ENCODE measurements at places on chromosomes 7 and 10.

GRCh38 chr10:69348816-69349541 lies 67.7 kb downstream of the TACR2 start:
- DNase-seq: no peak

- DNase-seq: no peak
Measured at GRCh38 chr7:45203459-45203858, 45.9 kb downstream of the RAMP3 start.

DNA sequence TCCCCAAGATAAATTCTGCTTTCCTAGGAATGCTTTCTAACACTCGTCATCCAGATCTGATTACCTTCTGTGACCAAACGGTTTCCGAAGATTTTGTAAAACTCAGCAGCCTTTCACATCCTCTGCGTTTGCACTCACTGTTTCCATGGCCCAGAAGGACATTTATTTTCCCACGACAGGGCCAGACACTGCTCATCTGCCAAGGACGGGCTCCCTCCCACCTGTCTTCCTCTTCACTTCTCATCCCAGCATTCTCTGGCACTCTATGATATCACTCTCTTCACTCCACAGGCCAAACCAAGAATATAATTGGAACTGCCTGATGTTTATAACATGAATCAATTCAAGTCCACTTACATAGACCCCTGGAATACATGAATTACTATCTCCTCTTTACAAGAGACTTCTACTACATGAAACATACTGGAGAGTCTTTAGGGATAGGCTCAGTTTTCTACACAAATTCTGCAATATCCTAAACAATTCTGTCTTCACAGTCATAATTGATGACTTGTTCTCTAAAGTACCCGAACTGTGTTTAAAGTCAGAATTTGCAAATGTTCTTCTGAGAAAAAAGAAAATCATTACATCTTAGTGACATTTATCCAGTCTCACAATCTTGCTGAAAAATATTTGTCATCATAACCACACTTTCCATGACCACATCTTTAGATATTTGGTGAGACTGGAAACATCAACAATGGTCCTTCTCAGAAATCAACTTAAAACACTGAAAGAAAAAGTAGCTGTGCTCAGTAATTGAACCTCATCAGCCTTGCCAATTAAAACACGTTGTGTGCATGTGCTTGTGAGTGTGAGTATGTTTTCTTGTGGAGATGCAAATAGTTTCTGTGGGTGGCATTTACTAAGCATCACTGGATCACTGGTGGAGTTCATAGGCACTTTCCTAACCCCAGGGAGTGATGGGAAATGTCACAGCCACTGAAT lies 79.5 kb upstream of the PRSS58 start:
- DNase-seq: no peak

DNA sequence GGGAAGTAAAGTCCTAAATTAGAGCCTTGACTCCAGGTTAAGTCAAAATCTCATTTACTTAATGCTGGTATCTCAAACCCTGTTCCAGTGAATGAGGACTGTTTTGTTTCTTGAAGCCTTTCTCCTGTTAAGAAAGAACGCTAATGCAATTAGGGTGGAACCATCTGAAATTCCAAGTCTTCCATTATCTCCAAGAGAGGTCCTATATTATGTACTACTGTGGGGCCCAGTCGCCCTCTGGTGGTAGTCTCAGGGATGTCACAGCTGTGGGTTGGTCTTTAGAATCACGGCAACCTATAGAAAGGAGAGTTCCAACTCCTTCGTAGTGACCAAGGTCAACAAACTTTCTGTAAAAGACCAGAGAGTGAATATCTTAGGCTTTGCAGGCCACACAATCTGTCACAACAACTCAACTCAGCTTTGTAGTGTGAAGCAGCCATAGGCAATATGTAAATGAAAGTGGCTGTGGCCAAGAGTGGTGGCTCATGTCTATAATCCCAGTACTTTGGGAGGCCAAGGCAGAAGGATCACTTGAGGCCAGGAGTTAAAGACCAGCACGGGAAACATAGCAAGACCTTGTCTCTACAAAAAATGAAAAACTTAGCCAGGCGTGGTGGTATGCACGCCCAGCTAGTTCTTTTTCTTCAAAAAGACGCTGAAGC lies 9.3 kb downstream of the RPP38 start:
- DNase-seq: peak; percentile 70

DNA sequence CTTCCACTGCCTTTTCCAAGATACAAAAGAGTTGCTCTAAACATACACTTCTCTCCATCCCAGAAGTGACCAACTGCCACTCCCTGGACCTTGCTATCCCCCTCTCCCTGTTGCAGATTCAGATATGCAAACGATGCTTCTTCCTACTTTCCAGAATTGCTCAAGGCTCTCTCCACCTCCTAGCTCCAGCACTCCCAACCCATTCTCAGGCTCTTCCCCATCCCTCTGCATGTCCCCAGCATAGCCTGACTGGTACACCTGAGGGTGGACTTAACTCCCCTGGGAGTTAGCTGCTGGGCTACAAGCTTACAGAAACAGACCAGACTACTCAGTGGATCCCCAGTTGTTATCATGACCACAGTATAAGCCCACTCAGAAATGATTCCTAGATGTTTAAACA lies 27.6 kb downstream of the MKRN1 start:
- DNase-seq: no peak

- DNase-seq: no peak
Measured at GRCh38 chr7:69259445-69259844, 338.8 kb upstream of the AUTS2 start.

GRCh38 chr7:106620676-106621075 lies 40.3 kb downstream of the CCDC71L start:
- no peak for DNase-seq

DNA sequence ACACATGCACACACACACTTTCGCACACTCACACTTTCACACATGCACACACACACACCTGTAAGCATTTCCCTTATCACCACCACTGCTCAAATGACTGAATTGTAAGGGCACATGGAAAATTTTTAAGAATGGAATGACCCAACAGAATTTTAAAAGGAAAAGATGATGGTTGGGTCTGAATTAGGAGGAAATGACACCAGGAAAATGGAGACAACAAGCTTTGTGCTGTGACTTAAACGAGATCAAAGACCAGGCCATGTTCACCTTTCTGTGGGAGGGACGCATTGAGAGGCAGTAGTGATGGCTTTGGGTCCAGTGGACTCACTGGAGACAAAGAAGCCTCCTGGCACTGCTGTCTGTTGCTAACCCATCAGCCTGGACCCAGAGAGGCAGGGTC lies 16.7 kb upstream of the C10orf71 start:
- DNase-seq: no peak

GRCh38 chr7:104908636-104909035 lies 105.4 kb upstream of the KMT2E start:
- no peak for DNase-seq

GRCh38 chr7:54769203-54769602 lies 10.2 kb upstream of the SEC61G start:
- DNase-seq: no peak

DNA sequence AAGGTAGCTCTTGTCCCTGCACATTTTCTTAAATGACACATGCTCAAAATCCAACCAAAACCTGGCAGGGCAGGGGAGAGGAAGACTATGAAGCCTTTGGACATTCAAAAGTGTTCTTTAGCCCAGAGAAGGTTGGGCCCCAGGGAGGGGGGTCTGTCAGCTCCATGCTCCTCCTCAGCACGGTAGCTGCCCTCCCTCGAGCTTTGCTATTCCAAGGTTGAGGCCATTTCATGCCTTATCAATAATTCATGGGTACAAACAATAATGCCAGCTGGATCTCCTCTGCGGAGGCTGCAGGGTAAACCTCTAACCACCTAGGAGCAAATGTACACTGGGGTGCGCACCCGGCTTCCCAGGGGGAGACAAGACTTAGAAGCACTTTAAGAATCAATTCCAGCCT lies 61.5 kb downstream of the SLIT1 start:
- DNase-seq: no peak

DNA sequence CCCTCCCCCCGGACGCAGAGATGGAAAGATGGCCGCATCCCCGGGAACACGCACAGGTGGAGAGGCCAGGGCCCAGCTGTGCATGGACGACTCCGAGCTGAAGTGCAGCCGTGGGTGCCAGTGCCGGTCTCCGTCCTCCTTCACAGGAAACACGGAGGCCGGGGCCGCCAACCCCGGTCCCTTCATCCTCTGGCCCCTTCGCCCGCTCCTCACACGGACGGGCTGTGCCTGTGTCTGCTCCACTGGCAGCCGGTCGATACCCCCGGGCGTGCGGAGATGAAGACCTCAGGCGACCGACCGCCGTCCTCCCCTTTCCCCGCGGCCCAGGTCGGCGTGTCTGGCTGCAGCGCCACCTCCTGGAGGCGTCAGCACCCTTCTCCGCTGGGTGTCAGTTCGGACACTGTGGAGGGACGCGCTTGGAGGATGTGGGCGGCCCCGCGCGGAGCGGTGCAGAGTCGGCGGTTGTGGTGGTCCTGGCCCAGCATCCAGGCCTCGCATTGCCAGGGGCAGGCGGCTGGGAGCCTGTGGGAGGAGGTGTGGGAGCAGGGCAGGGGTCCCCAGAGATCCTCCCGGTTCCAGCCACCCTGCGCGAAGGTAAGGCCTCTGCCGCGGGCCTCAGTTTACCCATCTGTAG lies 9.9 kb downstream of the ZNF511 start:
- peak; percentile 72 for DNase-seq

DNA sequence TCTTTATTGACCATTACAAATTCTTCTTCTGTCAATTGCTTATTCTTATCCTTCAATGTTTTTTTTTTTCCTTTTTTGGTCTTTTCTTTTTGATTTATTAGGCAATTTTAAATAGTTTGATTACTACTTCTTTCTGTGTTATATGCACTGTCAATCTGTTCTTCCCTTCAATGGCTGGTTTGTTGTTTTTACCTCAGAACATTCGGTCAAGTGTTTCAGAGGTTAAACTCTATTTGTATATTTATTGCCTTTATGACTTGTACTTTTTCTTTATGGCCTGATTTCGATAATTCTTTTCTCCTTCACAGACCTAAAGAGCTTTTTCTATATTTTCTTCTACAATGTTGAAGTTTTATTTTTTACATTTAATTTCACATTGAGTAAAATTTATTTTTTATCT lies 171.5 kb upstream of the AKR1E2 start:
- DNase-seq: no peak

DNA sequence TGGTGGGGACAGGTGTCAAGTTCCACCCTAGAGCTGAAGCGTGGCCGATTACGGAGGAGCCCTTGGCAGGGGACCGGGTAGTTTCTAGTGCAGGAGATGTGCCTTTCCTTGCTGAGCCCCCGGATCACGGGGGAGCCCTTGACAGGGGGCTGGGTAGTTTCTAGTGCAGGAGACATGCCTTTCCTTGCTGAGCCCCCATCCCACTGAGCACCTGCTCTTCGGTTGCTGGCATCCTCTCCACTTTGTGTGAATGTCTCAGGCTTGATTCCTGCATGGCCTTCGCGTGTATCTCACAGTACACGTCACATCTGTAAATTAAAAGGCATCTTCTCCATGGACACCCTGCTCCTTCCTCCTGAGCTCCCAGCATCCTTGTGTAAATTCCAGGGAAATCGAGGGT lies 263.5 kb downstream of the ADARB2 start:
- no peak for DNase-seq

- no peak for DNase-seq
Measured at GRCh38 chr10:3741688-3742461, 43.1 kb downstream of the KLF6 start.

DNA sequence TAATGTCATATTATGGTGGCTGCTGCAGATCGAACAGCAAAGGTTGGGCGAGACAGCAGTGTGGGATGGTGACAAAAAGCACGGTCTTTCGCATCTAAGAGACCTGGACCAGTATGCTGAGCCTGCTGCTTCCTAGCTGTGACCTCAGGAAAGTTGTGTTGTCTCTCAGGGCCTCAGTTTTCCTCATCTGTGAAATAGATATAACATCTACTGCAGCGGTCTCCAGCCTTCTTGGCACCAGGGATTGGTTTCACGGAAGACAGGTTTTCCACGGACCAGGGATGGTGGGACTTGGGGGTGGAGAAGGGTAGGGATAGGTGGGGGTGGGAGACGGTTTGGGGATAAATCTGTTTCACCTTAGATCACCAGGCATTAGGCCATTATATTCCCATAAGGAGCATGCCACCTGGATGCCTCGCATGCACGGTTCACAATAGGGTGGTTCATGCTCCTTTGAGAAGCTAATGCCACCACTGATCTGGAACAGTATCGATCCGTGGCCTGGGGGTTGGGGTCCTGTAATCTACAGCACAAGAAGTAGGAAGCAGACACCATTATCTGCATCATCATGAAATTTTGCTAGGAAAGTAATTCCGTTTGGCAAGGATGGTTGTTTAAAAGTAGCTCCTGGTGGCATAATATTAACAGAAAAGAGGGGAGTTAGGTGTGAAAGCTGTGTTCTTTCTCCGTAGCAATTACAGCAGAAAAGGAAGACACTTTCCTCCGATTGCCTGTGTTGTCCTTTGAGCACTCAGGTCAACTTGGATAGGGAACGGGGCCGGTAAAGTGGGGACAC lies 10.8 kb downstream of the KLF6 start:
- no peak for DNase-seq

- no peak for DNase-seq
Measured at GRCh38 chr7:58086871-58087535, 637.0 kb downstream of the ZNF716 start.

GRCh38 chr7:43768201-43768886 lies 9.9 kb downstream of the BLVRA start:
- DNase-seq: no peak

GRCh38 chr7:36764929-36765328 lies 40.6 kb upstream of the AOAH start:
- no peak for DNase-seq

GRCh38 chr7:122546496-122546895 lies 152.4 kb downstream of the RNF133 start:
- DNase-seq: no peak

- DNase-seq: no peak
Measured at GRCh38 chr7:57403601-57404342, 46.2 kb upstream of the ZNF716 start.

- no peak for DNase-seq
Measured at GRCh38 chr10:97034301-97034700, 151.5 kb downstream of the SLIT1 start.

- no peak for DNase-seq
Measured at GRCh38 chr7:5284304-5285281, 1.9 kb downstream of the SLC29A4 start.

Measured in activated naive CD4-positive, alpha-beta T cell treated with Interleukin-2 at 50 U/mL for 16 hours (primary cell).